ENCODE measurements at places on chromosomes 7 and 10.

DNA sequence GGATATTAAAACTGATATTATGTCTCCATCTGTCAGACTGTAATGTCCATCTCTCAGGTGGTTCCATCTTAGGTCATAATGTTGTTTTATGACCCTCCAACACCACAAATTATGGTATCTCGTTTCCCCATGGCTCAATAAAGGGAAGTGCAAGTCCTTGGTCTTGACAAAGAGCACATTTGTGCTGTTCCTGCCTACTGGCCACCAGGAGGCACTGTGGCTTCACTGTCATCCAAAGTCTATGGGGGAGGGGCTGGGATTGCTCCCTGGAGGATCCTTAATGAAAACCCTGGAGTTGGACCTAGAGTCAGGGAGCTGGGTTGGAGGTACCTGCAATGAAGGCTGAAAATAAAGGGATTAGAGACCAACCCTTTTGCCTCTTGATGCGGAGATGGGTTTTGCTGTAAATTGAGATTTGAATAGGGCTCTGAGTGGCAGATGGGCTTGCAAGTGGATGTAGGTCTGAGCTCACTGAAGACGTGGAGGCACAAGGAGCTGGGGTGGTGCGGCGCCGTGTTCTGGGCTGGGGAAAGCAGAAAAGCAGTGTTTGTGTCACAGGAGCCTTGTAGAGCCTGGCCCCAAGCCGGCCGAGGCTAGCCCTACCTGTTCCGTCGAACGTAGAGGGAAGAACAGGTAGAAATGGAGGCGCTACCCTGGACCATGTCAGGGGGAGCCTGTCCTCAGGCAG is 180.5 kb upstream of the PRSS58 start:
- peak; percentile 25 for DNase-seq

GRCh38 chr10:49187950-49188761 is at the start of gene TMEM273:
Gene TMEM273, minus strand, starts transcription at chr10:49188391. Its CDS starts 55 bp downstream, at chr10:49188336.
- DNase-seq = peak; percentile 64

GRCh38 chr7:25638590-25639244 is 410.4 kb upstream of the NPVF start:
- no peak for DNase-seq

- DNase-seq = no peak
Observed at GRCh38 chr7:74012842-74013249, 15.1 kb upstream of the ELN start.

- DNase-seq = no peak
Observed at GRCh38 chr7:71165708-71166107, 33.8 kb downstream of the GALNT17 start.

- DNase-seq = no peak
Observed at GRCh38 chr10:91350651-91351081, 59.5 kb upstream of the HECTD2 start.

- DNase-seq = no peak
Observed at GRCh38 chr7:29763266-29763665, 43.0 kb upstream of the WIPF3 start.

- no peak for DNase-seq
Observed at GRCh38 chr10:21919117-21919516, 84.4 kb downstream of the DNAJC1 start.

DNA sequence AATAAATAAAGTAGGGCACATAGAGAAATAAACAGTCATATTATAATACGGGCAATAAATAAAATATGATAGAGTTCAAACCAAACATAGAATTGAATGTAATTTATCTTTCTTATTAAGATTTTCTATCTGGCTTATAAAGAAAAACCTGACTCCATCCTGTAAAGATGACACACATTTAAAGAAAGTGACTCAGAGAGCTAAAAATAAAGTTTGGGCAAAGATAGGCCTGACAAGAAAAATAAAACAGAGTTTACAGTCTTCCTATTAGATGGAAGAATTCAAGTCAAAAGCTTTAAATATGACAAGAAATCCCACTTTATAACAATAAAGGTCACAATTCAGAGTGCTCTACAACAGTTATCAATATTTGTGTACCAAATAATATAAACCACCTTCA is 580.6 kb downstream of the PHTF2 start:
- DNase-seq = no peak

- DNase-seq = no peak
Observed at GRCh38 chr7:88328787-88329186, 22.1 kb upstream of the STEAP4 start.

DNA sequence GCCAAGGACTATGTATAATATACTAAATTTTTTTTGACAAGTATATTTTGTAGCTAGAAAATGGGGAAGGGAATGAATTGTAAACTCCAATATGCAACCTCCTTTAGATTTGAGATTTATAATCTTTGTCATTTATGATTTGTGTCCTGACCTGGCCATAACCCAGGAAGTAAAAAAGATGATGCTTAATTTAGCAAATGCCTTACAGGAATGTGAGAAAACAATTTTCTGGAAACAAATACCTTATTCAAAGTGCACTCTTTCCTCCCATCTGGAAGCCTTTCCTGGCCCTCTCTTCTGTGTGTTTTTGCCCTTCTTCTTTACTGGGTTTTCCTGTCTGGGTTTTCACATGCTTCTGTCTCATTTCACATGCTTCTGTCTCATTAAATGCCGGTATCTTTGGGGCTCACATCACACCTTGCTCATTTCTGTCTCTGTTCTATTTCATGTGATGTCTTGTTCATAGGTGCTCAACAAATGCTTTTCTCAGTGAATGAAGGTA is 149.2 kb downstream of the RAPGEF5 start:
- no peak for DNase-seq
